ENCODE measurements at places on chromosomes 1 and 21.
A peak's percentile ranks its signal among the peaks of the same experiment; 100 is the strongest.

DNA sequence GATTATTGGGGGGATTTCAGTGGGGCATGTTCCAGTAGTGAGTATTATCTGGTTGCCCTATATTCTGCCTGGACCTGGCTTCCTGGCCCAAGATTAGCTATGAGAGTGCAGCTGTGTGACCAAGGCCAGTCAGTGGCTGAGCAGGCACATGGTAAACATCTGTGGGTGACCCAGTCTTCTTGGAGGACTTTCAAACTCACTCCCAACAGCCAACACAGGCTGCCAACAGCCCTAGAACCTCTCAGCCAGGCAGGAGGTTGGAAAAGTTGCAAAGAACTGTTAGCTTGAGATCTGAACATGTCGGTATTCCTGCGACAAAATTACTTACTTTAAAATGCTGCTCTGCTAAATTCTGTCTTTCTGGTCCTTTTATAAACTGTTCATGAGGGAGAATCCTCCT, 192.4 kb downstream of the TGFBR3 start:
- DNase-seq = no peak

DNA sequence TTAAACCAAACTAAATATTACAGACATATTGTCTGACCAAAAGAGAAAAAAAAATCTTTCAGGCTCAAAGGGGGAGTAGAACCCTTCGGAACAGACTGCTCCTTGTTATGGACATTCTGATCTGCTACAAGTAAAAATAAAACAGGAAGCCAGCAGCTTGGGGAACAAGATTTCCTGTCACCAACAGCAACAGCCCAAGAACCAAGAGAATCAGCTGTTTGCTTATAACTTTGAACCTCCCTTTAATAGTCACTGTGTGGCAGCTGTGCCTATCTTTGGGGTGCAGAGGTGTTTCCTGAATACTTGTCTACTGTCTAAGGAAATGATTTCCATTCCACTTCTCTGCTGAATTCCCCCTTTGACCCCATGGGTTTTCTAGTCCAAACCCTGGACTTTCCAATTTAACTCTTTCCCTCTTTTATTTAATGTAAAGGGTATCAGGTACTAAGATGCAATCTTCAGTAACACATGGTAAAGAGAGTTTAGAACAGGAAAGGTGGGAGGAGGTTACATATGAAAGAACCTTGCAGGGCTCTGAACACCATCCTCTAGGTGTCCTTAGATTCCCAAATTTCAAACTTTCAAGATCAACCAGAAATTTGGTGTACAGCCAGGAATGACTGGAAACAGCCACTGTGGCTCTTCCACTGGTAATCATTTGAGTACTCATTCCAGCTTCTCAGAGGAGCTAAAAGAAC, 38.6 kb downstream of the GPR3 start:
- DNase-seq = no peak

DNA sequence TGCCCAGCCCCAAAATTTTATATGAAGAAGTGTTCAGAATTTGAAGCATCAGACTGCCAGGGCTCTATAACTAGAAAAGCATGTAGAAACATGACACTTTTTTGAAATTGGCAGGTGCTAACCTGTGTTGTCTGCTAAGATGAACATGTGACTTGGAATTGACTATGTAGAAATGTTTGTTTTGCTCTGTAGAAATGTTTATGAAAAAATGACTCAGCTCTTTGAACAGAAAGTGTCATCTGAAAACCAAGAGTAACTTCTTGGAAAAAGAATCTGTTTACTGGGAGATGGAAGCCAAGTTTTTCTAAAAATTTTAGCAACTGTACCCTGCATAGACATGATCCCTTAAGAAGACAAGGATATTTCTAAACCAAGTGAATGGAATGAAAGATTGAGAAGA, 59.2 kb downstream of the LHX9 start:
- DNase-seq = no peak

DNA sequence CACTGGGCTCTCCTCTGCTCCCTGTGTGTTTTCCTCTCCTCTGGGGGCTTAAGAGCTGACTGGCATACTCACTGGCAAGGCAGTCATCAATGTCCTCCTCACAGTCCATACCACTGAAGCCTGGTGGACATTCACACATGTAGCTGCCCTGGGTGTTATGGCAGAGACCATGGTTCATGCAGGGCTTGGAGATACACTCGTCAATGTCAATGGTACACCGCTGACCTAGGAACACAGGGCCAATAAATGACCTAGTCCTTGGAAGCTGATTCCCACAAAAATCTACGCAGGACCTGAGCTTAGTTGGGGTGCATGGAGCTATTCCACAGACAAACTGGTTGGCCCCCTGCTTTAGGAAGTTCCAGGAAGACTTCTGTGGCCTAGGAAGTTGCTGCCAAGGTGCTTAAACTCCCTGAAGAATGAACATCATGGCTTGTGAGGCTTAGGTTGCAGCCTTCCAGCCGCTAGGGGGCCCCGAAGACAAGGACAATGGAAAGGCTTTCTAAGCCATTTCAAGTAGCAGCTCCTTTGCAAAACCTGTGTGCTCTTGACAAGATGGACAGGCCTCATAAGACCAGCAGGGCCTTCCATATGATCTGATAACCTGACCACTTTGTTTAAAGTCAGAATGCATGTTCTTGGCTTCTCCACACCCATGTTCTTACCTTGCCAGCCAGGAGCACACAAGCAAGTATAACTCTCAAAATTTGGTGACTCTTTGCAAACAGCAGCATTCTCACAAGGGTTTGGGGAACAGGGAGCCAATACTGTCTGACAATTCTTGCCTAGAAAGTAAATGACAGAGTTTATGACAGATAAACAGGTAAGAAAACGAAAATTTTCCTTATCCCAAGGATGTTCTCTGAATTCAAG, 52.3 kb upstream of the ADAM30 start:
- DNase-seq = peak; percentile 59

All from fibroblast of skin of left quadriceps (primary cell).